ENCODE measurements at places on chromosomes 7 and 10.

- no peak for DNase-seq
Observed at GRCh38 chr7:3332308-3332707, 31.3 kb downstream of the SDK1 start.

GRCh38 chr10:22683140-22683389 is 31.3 kb downstream of the PIP4K2A start:
- DNase-seq, result no peak

DNA sequence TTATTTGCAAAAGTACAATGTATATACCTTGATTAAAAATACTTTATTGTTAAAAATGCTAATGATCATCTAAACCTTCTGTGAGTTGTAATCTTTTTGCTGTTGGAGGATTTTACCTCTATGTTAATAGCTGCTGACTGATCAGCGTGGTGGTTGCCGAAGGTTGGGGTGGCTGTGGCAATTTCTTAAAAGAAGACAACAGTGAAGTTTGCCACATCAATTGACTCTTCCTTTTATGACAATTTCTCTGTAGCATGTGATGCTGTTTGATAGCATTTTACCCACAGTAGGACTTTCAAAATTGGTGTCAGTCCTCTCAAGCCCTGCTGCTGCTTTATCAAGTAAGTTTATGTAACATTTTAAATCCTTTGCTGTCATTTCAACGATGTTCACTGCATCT is 16.9 kb upstream of the ENTPD1 start:
- DNase-seq, result no peak

GRCh38 chr7:26493737-26494428 is 202.2 kb downstream of the SNX10 start:
- DNase-seq, result no peak

GRCh38 chr7:107439025-107439424 is 30.8 kb upstream of the GPR22 start:
- DNase-seq, result no peak

DNA sequence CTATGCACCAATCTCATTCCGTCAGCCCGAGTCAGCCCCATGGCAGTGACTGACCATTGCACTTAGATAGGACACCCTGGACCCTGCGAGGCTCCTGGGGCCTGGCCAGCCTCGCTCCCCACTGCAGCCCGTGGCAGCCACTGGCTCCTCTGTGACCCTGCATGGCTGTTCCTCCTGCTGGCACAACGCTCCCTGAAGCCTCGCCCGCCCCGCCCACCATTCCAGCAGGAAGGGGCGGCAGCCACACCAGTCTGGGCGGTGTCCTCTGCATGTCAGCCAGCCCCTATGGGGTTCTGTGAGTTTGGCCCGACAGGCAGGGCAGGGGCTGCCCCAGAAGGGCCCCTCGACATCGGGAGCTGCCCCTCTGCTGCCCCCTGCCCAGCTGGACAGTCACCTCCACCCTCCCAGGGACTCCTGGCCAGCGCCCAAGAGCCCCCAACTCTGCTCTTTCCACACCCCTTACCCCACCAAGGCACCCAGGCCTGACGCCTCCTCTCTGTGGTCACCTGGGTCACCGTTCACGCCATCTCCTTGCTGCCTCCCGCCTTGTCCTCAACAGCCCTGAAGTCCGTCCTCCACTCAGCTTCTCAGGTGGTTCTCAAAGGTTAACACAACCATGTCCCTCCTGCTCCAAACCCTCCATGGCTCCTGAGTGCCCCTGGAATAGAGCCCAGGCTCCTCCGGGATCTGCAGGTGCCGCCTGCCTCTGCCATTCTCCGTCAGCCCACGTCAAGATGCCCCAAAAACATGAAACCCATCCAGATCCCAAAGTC is 103.5 kb downstream of the MICALL2 start:
- no peak for DNase-seq

GRCh38 chr7:92790992-92791391 is 45.4 kb downstream of the CDK6 start:
- no peak for DNase-seq

GRCh38 chr10:108862676-108863350 is 1060.5 kb downstream of the XPNPEP1 start:
- DNase-seq, result no peak

DNA sequence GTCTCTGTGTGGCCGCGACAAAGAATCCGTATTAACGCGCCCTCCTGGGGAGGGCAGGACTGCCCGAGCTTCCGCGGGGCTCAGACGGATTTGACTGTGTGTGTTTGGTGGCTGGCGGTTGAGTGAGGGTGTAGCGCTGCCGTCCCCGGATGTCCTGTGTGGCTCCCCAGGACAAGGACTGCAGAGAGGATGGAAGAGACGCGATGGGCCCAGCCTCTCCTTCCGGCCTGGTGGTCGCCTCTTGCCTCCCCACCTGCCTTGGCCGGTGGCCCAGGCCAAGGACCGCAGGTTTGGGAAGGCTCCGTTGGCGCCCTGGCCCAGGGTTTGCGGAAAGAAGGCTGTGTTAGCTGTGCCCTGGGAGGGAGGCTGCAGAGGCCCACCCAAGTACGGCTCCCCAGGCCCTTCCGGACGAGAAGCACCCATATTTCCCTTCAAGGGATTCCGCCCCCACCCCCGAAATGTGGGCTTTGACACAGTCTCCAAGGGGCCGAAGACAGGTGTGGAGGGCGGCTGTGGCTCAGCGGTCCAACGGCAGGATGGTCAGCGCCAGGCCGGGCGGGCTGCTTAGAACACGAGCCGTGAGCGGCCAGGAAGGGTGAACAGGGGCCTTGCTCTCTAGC is 2.3 kb downstream of the UNCX start:
- DNase-seq, result no peak

- DNase-seq, result no peak
Observed at GRCh38 chr10:43892062-43892770, 243.5 kb upstream of the ZNF32 start.

DNA sequence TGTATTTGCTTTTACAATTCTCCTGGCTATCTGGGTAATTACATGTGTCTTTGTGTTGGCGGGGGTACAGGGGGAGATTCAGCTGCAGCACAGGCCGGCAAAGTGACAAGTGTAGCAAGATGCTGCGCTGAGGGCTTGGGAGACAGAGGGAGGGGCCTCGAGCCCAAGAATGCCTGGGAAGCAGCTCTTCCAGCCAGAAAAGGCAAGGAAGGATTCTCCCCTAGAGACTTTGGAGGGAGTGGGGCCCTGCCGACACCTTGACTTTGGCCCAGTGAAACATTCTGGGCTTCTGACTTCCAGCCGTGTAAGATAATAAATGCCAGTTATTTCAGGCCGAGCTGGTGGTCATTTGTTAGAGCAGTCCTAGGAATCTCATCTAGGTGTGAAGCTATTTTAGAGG is 7.2 kb upstream of the REPIN1 start:
- DNase-seq, result no peak

DNA sequence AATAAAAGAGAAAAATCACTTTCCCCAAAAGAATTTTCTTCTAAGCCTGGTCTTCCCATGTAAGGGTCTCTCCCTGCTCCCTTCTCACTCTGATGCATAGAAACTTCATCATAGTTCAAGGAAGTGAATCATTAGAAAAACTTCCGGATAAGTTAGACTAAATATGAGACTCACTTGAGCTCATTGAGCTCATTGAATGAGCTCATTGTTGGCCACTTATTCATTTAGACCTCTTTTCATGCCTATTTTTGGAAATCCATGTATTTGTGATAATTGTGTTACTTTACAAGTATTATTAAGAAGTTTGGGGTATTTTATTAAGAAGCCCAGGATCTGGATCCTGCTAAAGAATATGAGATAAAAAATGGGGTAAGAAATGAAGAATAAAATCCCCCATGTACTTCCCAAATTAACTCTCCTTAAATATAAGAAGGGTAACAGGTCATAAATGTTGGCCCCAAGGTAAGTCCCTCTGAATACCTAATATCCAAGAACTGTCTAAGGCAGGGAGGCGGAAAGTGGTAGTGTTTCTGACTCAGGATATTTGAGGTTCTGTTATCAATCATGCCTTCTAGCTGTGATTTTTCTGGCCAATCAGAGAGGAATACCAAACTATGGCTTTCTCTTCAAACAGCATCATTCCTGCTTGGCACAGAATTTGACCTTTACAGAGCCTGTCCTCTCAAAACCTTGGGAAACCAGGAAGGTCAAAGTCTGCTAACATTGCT is 236.5 kb upstream of the PTN start:
- no peak for DNase-seq

Data from stimulated activated CD8-positive, alpha-beta memory T cell treated with anti-CD3 and anti-CD28 coated beads, Interleukin-4, amount 100 ng/mL, for 48 hours (primary cell).